Endodermal cell (in vitro differentiated cells): ENCODE measurements at places on chromosomes 4 and X. TPM values are rescaled to one million over a fixed set of nuclear protein-coding genes. Genes with fewer than 3 reads are reported as not detected.

The MAGEB17 gene
- total RNA-seq = 0.33 to 0.55 TPM in 2 of 3 replicates, not detected in the other

The MAGEH1 gene
- 37.9 to 58.5 TPM (median 39.5 TPM) in 3 replicates for total RNA-seq

The STK26 gene
- total RNA-seq = 100 to 112 TPM (median 105 TPM) in 3 replicates

The KCNIP4 gene
- total RNA-seq = not detected in 2 replicates

The DKK2 gene
- total RNA-seq = not detected in 3 replicates

DNA sequence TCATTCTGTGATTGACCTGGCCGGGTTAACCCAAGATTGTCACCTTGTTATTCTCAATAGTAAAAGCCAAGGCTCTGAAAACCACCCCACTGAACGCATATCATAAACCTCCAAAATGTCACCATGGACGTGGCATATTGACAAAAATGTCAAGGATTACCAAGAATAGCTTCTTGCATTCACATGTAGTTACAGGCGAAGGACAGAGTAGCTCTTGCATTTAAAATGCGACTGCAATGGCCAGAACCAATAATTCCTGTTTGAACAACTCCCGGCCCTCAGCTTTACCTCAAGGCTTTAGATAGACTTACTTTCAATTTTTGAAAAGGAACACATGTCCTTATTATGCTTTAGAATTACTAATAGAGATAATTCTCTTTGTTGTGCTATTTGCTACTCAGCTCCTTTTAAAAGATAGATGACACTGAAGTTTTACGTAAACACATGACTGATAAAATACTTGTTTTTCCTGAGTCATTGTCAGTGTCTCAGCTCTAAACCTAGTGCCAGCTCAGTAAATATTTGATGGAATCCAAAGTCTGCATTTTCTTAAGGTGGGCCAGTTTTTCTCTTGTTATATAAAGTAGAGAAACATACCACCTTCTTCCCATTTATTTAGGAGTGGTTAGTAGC is 66.3 kb downstream of the CLDN34 start:
- H3K36me3 ChIP-seq = no peaks in the 10 kb centered on the region
- H3K4me3 ChIP-seq = no peak overlapping the region
- H3K27me3 ChIP-seq = no peaks in the 10 kb centered on the region

GRCh38 chr4:184433258-184433892 is 41.0 kb downstream of the IRF2 start:
- no peaks in the 10 kb centered on the region for H3K36me3 ChIP-seq
- H3K27me3 ChIP-seq = no peaks in the 10 kb centered on the region
- H3K4me3 ChIP-seq = no peak overlapping the region
- no peak for DNase-seq
- no peak overlapping the region for H3K27ac ChIP-seq

- no peak overlapping the region for H3K4me3 ChIP-seq
- H3K27ac ChIP-seq = no peak overlapping the region
- H3K36me3 ChIP-seq = no peaks in the 10 kb centered on the region
- H3K4me1 ChIP-seq = peaks cover 3% of the 10 kb centered on the region
- DNase-seq = no peak
- H3K27me3 ChIP-seq = no peaks in the 10 kb centered on the region
Measured at GRCh38 chr4:183638436-183638835, 20.5 kb downstream of the RWDD4 start.

DNA sequence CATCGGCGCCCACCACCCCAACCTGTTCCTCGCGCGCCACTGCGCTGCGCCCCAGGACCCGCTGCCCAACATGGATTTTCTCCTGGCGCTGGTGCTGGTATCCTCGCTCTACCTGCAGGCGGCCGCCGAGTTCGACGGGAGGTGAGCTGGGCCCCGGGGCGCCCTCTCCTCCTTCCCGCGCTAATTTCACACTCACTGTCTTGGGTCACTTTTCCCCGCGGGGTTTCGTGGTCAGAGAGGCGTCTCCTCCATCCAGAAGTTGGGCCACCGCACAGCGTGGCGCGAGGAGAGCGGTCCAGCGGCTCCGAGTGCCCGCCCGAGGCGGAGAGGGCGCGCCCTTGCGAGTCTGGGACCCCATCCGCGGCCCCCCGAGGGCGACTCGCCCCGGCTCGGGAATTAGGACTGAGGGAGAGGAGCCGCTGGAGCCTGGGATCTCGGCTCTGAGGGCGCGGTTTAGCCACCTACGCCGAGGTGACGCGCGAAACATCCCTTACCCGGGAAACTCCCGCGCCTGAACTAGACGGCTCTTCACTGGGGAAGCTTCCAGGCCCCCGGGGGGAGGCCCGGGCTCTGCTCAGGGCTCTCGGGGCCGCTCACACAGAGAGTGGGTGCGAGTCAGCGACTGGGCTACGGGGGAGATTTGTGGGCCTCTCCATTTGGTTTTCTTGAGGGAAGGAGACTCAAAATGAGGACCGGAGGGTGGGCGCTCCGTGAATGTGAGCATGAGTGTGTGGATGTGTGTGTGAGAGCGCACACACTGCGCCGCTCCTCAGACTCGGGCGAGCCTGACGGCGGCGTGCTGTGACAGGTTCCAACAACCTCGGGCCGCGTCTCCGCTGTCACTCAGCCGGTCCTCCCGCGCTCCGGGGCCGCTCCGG is 551 bp downstream of the NPNT start:
- peak overlapping the region; percentile 81 for H3K4me3 ChIP-seq
- H3K36me3 ChIP-seq = no peaks in the 10 kb centered on the region
- H3K27ac ChIP-seq = no peak overlapping the region
- peaks cover 4% of the 10 kb centered on the region for H3K4me1 ChIP-seq
- DNase-seq = peak; percentile 75

- H3K4me1 ChIP-seq = no peaks in the 10 kb centered on the region
- no peak overlapping the region for H3K27ac ChIP-seq
- H3K4me3 ChIP-seq = peak overlapping the region; percentile 22
- peaks cover 19% of the 10 kb centered on the region for H3K36me3 ChIP-seq
- no peak for DNase-seq
Measured at GRCh38 chr4:112966701-112967488, 82.6 kb upstream of the ANK2 start.

DNA sequence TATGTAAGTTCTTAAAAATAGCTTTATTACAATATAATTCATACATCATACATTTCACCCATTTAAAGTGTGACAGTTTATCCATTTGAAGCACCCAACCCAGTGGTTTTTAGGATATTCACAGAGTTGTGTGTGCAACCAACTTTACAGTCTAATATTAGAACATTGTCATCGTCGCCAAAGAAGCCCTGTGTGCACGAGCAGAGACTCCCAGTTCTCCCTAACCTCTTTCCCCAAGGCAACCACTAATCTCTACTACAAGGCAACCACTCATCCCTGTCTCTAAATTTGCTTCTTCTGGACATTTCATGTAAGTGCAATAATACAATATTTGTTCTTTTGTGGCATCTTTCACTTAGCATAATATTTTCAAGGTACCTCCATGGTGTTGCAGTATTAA is 47.7 kb downstream of the CLDN22 start:
- H3K27ac ChIP-seq = no peak overlapping the region
- H3K36me3 ChIP-seq = peaks cover 93% of the 10 kb centered on the region
- H3K4me1 ChIP-seq = no peaks in the 10 kb centered on the region
- no peak overlapping the region for H3K4me3 ChIP-seq

DNA sequence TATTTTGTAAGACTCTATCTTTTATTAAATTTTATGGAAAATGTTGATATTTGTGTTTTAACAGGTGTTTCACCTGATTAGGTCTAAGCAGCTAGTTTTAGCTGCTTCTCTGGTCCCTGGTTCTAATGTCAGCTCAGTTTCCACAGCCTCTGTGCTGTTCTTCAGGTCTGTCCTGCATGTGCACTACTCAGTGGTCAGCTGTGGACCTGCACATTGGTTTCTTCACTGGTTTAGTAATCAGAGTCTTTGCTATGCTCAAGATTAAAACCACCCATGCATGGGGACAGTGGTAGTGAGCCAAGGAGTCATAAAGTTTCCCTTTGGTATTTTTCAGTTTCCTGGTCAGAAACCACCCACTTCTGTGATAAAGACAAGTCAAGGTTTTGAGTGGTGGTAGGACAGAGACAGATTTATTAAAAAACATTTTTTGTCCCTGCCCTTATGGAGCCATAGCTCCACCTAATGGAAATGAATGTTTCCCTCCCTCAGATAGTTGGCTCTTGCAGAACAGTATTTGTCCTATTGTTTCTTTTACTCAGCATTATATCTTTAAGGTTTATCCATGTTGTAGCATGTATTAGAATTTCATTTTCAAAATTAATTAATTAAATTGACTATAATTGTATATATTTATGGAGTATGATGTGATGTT is 36.8 kb upstream of the VBP1 start:
- no peak for DNase-seq
- H3K4me1 ChIP-seq = no peaks in the 10 kb centered on the region
- H3K36me3 ChIP-seq = no peaks in the 10 kb centered on the region
- H3K27ac ChIP-seq = no peak overlapping the region

DNA sequence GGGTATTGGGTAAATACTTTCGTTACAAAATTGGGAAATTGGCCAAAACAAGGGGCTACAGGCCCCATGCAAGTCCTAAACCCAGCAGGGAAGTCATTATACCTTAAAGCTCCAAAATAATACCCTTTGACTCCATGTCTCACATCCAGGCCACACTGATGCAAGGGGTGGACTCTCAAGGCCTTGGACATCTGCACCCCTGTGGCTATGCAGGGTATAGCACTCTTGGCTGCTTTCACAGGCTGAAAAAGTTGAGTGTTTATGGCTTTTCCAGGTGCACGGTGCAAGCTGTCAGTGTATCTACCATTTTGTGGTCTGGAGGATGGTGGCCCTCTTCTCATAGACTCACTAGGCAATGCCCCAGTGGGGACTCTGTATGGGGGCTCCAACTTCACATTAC is 326.5 kb downstream of the TEX13C start:
- no peaks in the 10 kb centered on the region for H3K27me3 ChIP-seq
- peak; percentile 68 for DNase-seq
- H3K4me3 ChIP-seq = no peak overlapping the region
- H3K36me3 ChIP-seq = no peaks in the 10 kb centered on the region

GRCh38 chrX:43000121-43000520 is 222.2 kb upstream of the PPP1R2C start:
- no peak overlapping the region for H3K4me3 ChIP-seq
- no peak for DNase-seq
- no peaks in the 10 kb centered on the region for H3K36me3 ChIP-seq
- H3K27me3 ChIP-seq = no peaks in the 10 kb centered on the region
- H3K4me1 ChIP-seq = no peaks in the 10 kb centered on the region

- no peaks in the 10 kb centered on the region for H3K4me1 ChIP-seq
- H3K36me3 ChIP-seq = no peaks in the 10 kb centered on the region
- no peak for DNase-seq
- H3K4me3 ChIP-seq = no peak overlapping the region
- H3K27ac ChIP-seq = no peak overlapping the region
Measured at GRCh38 chr4:88860586-88860985, 163.0 kb upstream of the NAP1L5 start.

DNA sequence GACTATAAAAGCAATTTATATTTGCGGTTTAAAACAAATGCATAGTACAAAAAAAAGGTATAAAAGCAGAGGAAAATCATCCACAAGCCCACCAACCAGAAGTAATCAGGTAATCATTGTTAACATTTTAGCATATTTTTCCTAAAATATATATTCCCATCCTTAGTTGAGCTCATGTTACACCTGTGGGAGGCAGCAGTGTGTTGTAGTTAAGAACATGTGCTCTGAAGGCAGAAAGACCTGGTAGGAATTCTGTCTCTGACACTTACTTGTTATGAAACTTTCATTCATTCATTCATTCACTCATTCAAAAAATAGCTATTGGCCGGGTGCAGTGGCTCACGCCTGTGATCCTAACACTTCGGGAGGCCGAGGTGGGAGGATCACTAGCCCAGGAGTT is 15.4 kb upstream of the CDKL5 start:
- no peaks in the 10 kb centered on the region for H3K4me1 ChIP-seq
- no peak overlapping the region for H3K4me3 ChIP-seq
- H3K36me3 ChIP-seq = no peaks in the 10 kb centered on the region
- DNase-seq = no peak

- no peak overlapping the region for H3K27ac ChIP-seq
- peaks cover 10% of the 10 kb centered on the region for H3K36me3 ChIP-seq
- H3K4me1 ChIP-seq = no peaks in the 10 kb centered on the region
- H3K27me3 ChIP-seq = no peaks in the 10 kb centered on the region
- DNase-seq = peak; percentile 61
Measured at GRCh38 chr4:118683513-118683912, 1.7 kb upstream of the METTL14 start.
